ENCODE measurements at places on chromosomes 4 and X. TPM values are rescaled to one million over a fixed set of nuclear protein-coding genes. Genes with fewer than 3 reads are reported as not detected.

DNA sequence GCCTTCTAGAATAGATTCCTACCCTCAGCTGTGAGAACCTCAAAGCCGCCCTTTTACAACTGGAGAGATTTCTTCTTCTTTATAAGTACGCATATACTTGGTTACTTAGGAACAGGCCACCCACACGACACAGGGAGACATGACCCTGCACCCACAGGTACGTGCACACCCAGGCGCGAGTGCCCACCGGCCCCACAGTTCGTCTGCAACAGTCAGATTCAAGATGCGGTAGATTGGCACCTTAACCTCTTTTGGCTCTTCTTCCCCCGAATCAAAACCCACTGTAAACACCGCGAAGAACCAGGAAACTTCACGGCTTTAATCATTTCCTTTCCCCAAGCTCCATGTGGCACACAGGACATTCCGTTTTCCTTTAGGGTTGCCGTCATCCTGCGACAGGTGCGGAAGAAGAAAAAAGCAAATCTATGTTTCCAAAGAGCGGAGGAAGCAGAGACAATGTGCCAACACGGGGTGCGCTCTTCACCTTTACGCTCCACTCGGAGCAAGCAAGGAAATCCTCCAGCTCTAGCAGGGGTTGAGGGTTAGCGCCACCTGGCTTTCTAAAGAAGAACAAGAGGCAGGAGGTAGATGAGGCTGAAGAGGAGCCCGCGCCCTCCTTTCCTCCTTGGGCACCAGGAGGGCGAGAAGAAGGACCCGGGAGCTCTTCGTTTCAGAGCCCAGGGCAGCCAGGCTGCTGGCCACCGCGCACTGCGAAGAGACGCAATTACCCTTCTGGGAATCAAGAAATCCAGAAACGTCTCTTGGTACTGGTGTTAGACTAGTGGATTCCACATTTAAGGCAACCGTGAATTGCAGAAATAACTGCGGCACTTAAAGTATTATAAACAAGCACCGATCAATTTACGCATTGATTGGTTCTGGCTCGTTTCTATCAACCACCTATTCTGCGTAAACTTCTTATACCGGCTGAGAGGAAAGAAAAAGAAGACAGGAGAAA, 35.7 kb downstream of the HAND2 start:
- H3K4me1 ChIP-seq: peaks cover 9% of the 10 kb centered on the region
- peak overlapping the region; percentile 86 for H3K4me3 ChIP-seq
- H3K36me3 ChIP-seq: no peaks in the 10 kb centered on the region
- H3K27ac ChIP-seq: no peak overlapping the region
- peaks cover 71% of the 10 kb centered on the region for H3K27me3 ChIP-seq

GRCh38 chrX:150255441-150256296, 107.4 kb upstream of the MAMLD1 start:
- H3K27ac ChIP-seq: no peak overlapping the region
- DNase-seq: no peak
- H3K4me3 ChIP-seq: no peak overlapping the region
- H3K36me3 ChIP-seq: no peaks in the 10 kb centered on the region
- H3K27me3 ChIP-seq: no peaks in the 10 kb centered on the region

- peaks cover 3% of the 10 kb centered on the region for H3K27me3 ChIP-seq
- no peaks in the 10 kb centered on the region for H3K4me1 ChIP-seq
- H3K36me3 ChIP-seq: no peaks in the 10 kb centered on the region
- H3K27ac ChIP-seq: no peak overlapping the region
- no peak overlapping the region for H3K4me3 ChIP-seq
- no peak for DNase-seq
Observed at GRCh38 chrX:133812402-133812801, 173.0 kb downstream of the GPC3 start.

GRCh38 chr4:11426731-11427120, 2.0 kb downstream of the HS3ST1 start:
- DNase-seq: no peak
- peak overlapping the region; percentile 61 for H3K4me3 ChIP-seq
- H3K27me3 ChIP-seq: peaks cover 66% of the 10 kb centered on the region
- no peak overlapping the region for H3K27ac ChIP-seq

- H3K4me1 ChIP-seq: peaks cover 22% of the 10 kb centered on the region
- H3K36me3 ChIP-seq: no peaks in the 10 kb centered on the region
- peak; percentile 55 for DNase-seq
- no peaks in the 10 kb centered on the region for H3K27me3 ChIP-seq
- H3K4me3 ChIP-seq: no peak overlapping the region
- H3K27ac ChIP-seq: peak overlapping the region; percentile 84
Observed at GRCh38 chrX:49840679-49841078, 11.6 kb downstream of the PAGE4 start.

GRCh38 chr4:182894681-182895275, 22.4 kb downstream of the DCTD start:
- peaks cover 32% of the 10 kb centered on the region for H3K36me3 ChIP-seq
- H3K27ac ChIP-seq: no peak overlapping the region
- no peak overlapping the region for H3K4me3 ChIP-seq

- H3K27me3 ChIP-seq: peaks cover 63% of the 10 kb centered on the region
- peaks cover 5% of the 10 kb centered on the region for H3K4me1 ChIP-seq
- no peak overlapping the region for H3K27ac ChIP-seq
- DNase-seq: no peak
- no peak overlapping the region for H3K4me3 ChIP-seq
Observed at GRCh38 chr4:37896206-37896860, 5.4 kb downstream of the TBC1D1 start.

DNA sequence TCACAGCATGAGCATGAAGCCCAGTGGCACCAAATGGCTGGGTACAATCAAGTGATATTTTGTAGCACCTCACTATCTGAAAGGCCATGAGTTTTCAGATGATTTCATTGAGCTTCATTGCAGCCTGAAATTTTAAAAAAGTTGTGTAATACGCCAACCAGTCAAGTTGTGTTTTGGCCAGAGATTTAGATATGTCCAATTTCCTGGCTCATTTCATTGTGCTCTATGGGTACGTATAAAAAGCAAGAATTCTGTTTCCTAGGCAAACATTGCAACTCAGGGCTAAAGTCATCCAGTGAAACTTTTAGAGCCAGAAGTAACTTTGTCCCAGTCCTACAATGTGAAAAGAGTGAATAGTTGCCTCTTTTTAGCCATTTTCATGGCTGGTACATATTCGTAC, 212.5 kb downstream of the GC start:
- no peaks in the 10 kb centered on the region for H3K27me3 ChIP-seq
- no peak overlapping the region for H3K4me3 ChIP-seq
- H3K4me1 ChIP-seq: peaks cover 5% of the 10 kb centered on the region
- H3K36me3 ChIP-seq: peaks cover 8% of the 10 kb centered on the region
- DNase-seq: no peak

DNA sequence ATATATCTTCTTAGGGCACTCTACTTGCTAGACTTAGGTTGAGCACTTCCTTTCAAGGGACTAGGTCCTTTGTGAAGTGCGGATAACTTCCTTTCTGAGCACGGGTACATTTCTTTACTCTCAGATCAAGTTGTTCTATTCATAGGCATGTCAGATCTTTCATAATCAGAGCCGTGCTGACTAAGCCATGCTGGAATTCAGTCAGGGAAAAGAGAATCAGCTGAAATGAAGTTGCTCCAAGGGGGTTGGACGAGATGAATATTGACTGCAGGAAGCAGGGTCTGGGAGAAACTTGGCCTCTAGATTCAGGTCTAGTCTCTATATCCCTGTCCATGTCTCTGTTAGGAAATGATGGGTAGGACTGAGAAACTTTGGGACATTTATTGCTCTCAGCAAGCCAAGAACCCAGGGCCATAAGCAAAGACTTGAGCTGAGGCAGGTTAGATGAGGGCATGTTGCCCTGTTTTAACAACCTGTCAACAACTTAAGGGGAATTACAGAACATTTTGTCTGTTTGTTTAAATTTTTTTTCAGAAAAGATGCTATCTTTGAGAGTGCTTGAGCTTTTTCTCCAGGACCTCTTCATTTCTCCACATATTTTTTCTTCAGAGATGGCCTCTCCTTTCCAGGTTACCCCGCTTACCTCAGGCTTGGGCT, 28.3 kb downstream of the AREG start:
- no peaks in the 10 kb centered on the region for H3K36me3 ChIP-seq
- no peak overlapping the region for H3K27ac ChIP-seq

GRCh38 chrX:50719614-50720013, 94.4 kb downstream of the SHROOM4 start:
- no peak overlapping the region for H3K27ac ChIP-seq
- no peaks in the 10 kb centered on the region for H3K36me3 ChIP-seq
- H3K4me3 ChIP-seq: no peak overlapping the region
- no peaks in the 10 kb centered on the region for H3K27me3 ChIP-seq
- no peak for DNase-seq

GRCh38 chrX:41499195-41499594, 52.1 kb downstream of the NYX start:
- H3K36me3 ChIP-seq: no peaks in the 10 kb centered on the region
- H3K27me3 ChIP-seq: no peaks in the 10 kb centered on the region
- no peak overlapping the region for H3K27ac ChIP-seq
- no peak for DNase-seq
- H3K4me3 ChIP-seq: no peak overlapping the region

- no peak for DNase-seq
- no peak overlapping the region for H3K27ac ChIP-seq
- no peaks in the 10 kb centered on the region for H3K27me3 ChIP-seq
- no peaks in the 10 kb centered on the region for H3K36me3 ChIP-seq
- no peaks in the 10 kb centered on the region for H3K4me1 ChIP-seq
- H3K4me3 ChIP-seq: no peak overlapping the region
Observed at GRCh38 chrX:21171181-21171580, 203.0 kb upstream of the CNKSR2 start.

DNA sequence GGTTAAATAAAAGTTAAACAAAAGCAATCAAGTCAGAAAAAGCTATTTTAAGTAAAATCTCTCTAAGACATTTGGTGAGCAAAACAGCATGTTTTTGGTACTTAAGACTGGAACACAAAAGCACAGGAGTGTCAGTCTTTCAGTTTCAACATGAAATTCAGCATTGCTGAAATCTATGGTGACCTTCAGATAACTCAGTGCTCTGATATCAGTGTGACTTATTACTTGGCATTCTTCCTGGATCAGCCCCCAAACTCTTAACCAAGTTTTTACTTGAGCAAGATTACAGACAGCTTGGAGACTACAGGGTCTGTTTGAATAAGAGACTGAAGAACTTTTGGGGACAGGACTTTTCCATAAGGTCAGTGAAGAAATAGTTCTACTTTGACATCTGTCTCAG, 437.2 kb downstream of the RAPGEF2 start:
- H3K4me3 ChIP-seq: no peak overlapping the region
- peaks cover 14% of the 10 kb centered on the region for H3K4me1 ChIP-seq
- peaks cover 3% of the 10 kb centered on the region for H3K36me3 ChIP-seq
- H3K27ac ChIP-seq: no peak overlapping the region
- no peak for DNase-seq

- peaks cover 2% of the 10 kb centered on the region for H3K27me3 ChIP-seq
- H3K27ac ChIP-seq: no peak overlapping the region
- no peak for DNase-seq
- H3K4me3 ChIP-seq: no peak overlapping the region
- H3K4me1 ChIP-seq: no peaks in the 10 kb centered on the region
Observed at GRCh38 chrX:1578511-1579173, 12.8 kb upstream of the AKAP17A start.

DNA sequence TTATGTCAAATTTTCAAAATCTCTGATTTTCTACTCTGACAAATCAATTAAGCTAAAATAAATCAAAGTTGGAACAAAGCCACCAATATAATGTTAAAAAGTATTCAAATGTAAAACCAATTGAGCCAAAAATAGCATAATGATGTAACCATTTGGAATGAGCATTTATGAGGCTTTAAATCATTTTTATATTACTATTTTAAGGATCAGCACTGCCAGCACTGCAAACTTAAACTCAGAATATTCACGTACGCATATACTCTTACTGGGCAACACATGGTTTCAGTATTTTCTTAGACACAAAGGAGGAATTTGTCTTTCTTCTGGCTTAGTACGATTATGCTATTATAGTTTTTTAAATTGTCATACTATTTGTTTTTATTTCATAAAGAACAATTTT, 52.2 kb downstream of the AFAP1 start:
- H3K4me3 ChIP-seq: no peak overlapping the region
- no peak overlapping the region for H3K27ac ChIP-seq
- DNase-seq: no peak
- no peaks in the 10 kb centered on the region for H3K27me3 ChIP-seq
- peaks cover 20% of the 10 kb centered on the region for H3K36me3 ChIP-seq

DNA sequence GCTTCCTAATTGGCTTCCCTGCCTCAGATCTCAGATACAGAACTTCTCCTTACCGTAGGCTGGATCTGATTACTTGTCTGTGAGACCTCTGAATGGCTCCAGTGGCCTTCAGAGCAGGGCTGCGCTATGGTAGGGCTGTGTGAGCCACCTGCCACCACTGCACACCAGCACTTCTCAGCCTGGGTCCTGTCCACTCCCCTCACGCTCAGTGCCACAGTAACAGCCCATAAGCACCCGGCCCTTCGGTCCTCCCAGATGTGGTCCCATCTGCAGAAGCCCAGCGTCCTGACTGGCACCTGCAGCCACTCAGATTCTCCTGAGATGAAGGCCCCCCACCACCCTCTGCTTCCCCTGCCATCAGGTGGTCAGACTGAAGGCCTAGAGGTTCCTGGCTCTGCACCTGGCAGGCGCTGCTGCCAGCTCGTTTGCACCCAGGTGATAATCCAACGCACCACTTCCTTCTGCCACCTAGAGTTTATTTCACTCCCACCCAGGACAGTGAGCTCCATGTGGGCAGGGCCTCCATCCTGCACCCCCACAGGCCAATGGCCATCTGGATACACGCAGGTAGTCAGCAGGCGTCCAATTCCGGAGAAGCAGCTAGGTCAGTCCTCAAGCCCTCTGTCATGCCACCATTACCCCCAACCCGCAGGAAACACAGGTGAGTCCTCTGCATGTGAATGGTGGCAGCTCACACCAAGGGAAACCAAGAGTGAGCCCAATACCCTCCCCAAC, 5.4 kb downstream of the WDR1 start:
- DNase-seq: no peak
- peaks cover 39% of the 10 kb centered on the region for H3K4me1 ChIP-seq
- H3K27me3 ChIP-seq: no peaks in the 10 kb centered on the region
- H3K36me3 ChIP-seq: peaks cover 6% of the 10 kb centered on the region
- H3K4me3 ChIP-seq: peak overlapping the region; percentile 67
- H3K27ac ChIP-seq: no peak overlapping the region

DNA sequence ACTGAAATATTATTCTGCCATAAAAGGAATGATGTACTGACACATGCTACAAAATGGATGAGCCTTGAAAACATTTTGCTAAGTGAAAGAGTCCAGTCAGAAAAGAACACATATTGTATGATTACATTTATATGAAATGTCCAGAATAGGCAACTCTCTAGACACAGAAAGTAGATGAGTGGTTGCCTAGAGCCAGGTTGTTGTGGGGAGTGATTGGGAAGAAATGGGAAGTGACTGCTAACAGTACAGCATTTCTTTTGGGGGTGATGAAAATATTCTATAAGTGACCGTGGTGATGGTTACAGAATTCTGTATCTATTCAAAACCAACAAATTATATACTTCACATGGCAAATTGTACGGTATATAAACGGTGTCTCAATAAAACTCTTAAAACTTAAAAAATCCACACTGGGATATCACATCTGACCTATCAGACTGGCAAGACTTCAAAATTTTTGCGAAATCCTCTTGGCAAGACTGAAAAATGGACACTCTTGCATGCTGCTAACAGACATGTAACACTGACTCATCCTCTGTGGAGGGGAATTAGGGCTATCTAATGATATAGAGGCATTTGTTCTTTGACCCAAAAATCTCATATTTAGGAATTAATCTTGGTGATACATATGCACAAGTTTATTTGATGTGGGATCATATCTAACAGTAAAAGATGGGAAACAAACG, 71.8 kb downstream of the FAM13A start:
- no peaks in the 10 kb centered on the region for H3K4me1 ChIP-seq
- H3K27me3 ChIP-seq: no peaks in the 10 kb centered on the region
- DNase-seq: no peak
- H3K27ac ChIP-seq: no peak overlapping the region
- H3K4me3 ChIP-seq: no peak overlapping the region

ABHD18 gene
- 10.3 TPM for total RNA-seq

CABS1 gene
- total RNA-seq: not detected

ARR3 gene
- not detected for total RNA-seq

RENBP gene
- 11.8 TPM for total RNA-seq

PDE6B gene
- total RNA-seq: 4.1 TPM

CDS1 gene
- total RNA-seq: 1.1 TPM

OTUD4 gene
- 31.1 TPM for total RNA-seq
